ENCODE measurements at places on chromosomes 2 and 18.

- DNase-seq, result no peak
These were observed 76.0 kb downstream of the SMAD7 start for GRCh38 chr18:48874701-48875162.

DNA sequence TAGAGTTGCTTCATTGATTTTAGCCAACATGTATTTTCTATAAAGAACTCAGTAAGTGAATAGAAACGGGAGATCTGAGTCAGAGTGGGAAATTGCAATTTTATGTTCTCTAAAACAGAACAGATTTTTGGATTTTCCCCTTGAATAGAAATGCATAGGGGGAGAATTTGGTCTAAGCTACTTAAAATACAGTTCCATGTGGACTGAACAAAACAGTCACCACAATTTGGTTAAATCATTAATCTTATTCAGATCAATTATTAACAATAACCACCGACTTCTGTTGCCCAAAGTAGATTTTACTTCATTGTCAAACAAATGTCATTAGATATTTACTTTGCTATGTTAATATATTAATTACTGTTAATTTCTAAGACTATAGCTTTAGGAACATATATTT, 107.7 kb downstream of the SCG2 start:
- no peak for DNase-seq

DNA sequence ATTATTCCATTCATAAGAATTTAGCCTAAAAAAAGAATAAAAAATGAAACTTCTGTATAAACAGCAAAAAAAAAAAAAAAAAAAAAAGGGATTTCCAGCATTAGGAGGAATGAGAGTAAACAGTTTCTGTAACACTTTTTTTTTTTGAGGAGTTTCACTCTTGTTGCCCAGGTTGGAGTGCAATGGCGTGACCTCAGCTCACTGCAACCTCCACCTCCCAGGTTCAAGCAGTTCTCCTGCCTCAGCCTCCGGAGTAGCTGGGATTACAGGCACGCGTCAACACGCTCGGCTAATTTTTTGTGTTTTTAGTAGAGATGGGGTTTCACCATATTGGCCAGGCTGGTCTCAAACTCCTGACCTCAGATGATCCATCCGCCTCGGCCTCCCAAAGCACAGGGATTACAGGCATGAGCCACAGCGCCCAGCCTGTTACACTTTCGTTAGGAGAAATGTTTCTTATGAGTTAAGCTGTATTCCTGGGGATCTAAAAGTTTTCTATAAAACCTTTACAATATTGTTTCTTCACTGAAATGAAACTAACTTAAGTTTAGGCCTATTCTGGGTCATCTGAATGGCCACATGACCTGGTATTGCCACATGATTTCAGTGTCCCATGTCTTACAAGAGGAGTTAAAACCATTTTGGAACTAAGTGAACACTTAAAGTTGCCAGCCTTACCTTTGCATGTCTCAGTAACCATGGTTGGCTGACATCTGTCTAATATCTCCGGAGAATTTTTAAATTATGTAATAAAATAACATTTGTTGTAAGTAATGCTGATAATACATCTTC, 17.5 kb downstream of the SMAD2 start:
- no peak for DNase-seq

DNA sequence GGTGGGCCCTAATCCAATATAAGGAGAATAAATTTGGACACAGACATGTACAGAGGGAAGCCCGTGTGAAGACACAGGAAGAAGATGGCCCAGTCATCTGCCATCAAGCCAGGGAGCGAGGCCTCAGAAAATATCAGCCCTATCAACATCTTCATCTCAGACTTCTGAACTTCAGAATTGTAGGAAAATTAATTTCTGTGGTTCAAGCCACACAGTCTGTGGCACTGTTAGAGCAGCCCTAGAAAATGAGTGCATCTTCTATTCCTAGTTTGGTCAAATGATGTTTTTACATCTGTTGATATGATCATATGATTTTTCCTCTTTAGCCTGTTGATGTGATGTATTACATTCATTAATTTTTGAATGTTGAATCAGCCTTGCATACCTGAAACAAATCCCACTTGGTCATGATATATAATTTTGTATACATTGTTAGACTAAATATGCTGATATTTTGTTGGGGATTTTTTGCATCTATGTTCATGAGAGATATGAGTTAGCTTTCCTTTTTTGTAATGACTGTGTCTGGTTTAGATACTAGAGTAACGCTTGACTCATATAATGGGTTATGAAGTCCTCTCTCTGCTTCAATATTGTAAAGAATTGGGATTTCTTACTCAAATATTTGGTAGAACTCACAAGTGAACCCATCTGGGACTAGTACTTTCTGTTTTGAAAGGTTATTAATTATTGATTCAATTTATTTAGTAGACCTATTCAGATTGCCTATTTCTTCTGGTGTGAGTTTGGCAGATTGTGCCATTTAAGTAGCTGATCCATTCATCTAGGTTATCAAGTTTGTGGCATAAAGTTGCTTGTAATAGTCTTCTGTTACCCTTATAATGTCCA, 451.4 kb downstream of the EIPR1 start:
- no peak for DNase-seq

GRCh38 chr18:55506074-55506473, 81.9 kb downstream of the TCF4 start:
- DNase-seq, result no peak

DNA sequence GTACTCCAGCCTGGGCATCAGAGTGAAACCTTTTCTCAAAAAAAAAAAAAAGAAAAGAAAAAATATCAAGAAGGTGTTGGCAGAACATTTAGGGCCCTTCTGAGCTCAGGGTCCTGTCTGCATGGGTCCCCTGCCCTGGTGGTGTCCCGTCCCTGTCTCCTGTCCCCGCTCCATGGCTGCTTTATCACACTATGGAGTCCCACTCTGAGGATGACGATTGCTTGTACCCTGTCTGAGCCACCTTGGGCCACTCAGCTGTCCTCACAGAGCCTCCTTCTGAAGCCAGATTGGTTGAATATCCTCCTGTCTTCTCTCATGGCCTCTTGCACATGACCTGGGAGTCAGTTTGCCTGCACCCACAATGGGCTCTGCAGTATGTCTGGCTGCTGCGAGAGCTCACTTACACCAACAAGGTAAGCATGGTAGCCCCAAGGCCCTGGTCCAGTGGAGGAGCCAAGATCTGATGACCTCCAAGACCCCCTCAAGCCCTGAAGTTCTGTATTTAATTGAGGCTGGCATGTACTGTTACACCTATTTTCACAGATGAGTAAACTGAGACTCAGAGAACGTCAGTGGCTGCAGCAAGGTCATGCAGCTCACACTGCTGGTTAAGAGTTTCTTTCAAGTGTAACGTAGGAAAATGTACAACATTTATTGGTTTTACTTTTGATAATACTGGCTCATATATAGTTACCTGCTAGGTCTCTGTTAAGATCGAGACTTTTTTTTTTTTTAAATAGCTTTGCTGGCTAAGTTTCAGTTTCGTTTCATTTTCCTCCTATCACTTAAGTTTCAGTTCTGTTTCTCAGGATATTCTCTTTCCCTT, 16.9 kb upstream of the ZCCHC2 start:
- DNase-seq, result no peak

- no peak for DNase-seq
These were observed 40.0 kb downstream of the STAT1 start for GRCh38 chr2:190973726-190974628.

- DNase-seq, result no peak
These were observed 1.7 kb upstream of the KCNG2 start for GRCh38 chr18:79796016-79796415.

DNA sequence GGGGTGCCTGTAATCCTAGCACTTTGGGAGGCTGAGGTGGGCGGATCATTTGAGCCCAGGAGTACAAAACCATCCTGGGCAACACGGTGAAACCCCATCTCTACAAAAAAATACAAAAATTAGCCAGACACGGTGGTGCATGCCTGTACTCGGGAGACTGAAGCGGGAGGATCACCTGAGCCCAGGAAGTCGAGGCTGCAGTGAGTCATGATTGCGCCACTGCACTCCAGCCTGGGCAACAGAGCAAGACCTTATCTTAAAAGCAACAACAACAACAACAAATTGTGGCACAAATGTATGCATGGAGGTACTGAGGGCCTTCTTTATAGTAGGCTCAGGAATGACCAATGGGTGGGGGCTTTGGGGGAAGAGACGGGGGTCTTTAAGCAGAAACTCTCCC, 38.5 kb downstream of the HPCAL1 start:
- no peak for DNase-seq

DNA sequence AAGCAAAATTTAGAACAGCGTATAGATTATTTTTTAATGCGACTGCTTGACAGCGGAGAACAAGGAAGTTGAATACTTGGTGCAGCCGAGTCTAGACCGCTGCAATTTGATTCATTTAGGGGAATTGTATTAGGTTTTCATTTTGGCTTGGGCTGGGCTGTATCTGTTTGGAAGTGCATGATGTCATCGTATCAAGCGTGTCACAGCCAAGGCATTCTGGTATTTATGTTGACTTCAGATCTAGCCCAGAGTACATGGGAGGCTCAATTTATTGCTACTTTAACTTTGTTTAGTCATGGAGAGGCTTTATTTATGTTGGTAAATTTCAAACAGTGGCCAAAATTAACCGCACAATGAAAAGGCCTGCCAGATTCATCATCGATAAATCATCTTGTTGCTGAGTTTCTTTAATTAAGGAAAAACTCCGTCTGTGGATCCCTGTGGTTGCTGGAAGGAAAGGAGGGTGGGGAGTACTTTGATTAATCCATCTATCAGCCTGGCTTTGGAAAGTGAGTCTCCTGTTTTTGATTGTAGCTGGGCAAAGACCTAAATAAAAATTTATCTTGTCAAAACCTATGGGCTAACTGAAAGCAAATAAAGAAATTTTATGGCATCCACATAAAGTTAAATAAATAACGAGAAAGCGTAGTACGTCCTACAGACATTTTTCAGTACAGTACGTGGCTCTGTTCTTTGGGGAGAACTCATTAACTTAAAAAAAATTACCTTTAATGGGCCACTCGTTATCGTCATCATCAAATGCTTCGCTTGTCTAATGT, 230.4 kb upstream of the SPRED2 start:
- no peak for DNase-seq

GRCh38 chr2:641164-641871, 35.9 kb downstream of the TMEM18 start:
- no peak for DNase-seq

GRCh38 chr2:224354632-224355211, 47.2 kb downstream of the FAM124B start:
- no peak for DNase-seq

DNA sequence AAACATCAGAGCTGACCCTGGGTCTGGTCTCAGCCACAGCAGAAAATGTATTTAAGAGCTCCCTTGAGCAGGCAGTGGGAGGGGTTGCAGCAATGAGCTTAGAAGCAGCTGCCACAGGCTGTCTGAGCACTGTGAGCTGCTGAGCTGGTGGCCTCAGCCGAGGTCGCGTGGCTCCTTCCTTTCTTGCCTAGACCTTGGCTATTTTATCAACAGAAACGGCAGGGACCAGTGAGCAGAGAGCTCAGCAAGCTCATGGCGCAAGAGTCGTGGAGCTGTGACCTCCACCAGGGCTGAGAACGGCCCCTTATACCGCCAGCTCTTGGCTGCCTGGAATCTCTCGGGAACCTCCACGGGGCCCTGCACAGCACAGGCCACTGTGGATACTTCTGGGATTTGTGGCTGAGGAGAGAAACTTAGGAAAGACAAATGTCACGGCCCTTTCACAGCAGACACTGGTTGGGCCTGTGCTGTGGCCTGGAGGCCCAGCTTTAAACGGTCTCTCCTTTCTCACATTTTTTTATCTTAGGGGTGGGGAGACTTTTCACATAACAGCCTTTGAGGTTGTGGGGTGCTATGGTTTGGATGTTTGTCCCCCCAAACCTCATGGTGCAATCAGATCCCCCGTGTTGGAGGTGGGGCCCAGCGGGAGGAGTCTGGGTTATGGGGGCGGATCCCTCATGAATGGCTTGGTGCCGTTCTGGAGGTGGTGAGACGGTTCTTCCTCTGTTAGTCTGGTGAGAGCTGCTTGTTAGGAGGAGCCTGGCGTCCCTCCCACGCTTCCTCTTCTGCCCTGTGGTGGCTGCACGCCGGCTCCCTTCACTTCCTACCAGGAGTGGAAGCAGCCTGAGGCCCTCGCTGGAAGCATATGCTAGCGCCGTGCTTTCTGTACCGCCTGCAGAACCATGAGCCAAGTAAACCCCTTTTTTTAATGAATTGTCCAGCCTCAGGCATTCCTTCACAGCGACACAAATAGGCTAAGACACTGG, 1.7 kb downstream of the ALLC start:
- DNase-seq, result no peak

DNA sequence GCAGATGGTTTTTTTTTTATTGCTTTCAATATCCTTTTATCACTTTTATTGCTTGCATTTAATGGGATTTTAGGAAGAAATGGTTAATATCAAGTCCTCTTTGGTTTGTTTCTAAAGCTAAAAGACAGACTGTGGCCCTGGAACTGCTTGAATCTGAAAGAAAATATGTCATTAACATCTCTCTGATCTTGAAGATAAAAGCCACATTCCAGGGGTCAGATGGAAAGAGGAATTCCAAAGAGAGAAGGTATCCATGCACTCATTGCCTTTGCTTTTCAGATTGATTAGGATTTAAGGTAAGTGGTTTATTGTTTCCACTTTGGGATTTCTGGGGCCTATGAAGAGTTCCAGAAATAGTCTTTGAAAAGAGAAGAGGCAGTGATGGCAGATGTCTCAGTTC, 54.1 kb downstream of the ARHGEF33 start:
- DNase-seq, result no peak

GRCh38 chr2:76825140-76825970, 696.8 kb downstream of the LRRTM4 start:
- DNase-seq, result no peak

- no peak for DNase-seq
These were observed 142.6 kb upstream of the COPS8 start for GRCh38 chr2:236943068-236943467.

- no peak for DNase-seq
These were observed 2.8 kb upstream of the SGO2 start for GRCh38 chr2:200523158-200523557.

DNA sequence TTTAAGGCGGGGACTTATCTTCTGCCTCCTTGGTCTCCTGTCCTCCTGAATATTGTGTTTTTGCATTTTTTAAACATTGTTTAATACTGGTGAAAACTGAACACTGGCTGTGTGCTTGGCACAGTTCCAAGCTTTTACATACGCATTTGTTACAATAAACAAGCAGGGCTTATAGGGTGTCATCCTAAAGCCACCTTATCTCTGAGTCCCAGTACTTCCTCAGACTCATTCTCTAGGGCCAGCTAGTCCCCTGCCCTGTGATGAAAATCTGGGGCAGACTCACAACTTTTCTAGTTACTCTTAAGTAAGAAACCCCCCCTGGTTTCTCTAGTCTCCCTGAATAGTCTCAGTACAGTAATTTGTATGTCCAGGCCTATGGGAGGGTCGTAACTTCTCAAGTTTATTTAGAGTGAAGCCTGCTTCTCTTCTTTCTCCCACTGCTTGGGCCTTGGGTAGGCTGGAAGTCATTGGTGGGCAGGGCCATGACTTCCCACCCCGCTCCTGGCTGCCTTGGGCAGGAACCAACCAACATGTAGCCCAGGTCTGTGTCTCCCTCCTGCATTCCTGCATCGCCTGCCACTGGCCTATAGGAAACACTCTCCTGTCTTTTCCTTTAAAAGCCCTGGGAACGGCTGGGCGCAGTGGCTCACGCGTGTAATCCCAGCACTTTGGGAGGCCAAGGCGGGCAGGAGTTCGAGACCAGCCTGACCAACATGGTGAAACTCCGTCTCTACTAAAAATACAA, 7.7 kb upstream of the KCNE4 start:
- DNase-seq, result no peak

GRCh38 chr2:67453310-67453709, 56.2 kb downstream of the ETAA1 start:
- DNase-seq, result no peak

- no peak for DNase-seq
These were observed 186.5 kb downstream of the LPIN1 start for GRCh38 chr2:11932962-11933361.

Measured in DMS 273 treated with DMSO at 0.1 percent for 48 hours (cell line).